ENCODE measurements at places on chromosomes 2 and 18.

DNA sequence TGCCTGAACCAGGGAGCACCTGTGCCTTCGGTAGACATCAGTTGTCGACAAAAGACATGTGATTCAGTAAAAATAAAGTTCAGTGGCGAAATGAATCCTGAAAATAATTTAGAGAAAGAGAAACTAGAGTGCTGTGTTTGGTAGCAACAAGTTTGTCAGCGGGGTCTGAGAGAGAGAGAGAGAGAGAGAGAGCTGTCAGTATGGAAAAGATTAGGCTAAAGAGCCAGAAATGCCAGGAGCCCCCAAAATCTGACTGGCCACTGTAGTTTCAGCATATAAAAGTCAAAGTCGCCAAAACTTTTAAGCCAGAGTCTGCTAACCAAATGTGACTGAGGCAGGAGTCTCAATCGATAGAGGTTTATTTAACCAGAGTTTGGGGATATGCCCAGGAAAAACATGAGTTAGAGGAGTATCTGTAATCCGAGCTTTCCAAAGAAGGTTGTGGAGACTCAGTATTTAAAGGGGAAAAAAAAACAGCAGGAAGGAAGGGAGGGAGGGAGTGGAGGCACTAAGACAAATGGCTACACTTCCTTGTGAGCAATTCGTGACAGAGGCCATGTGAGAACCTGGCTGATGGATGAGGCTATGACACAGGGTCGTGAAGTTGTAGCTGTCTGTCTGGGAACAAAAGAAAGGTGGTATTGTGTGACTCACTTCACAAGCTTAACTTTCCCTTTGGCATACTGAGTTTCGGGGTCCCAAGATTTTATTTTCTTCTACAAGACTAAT is 20.5 kb upstream of the GNAL start:
- DNase-seq, result no peak

GRCh38 chr2:100409975-100410647 is 7.4 kb downstream of the CHST10 start:
- no peak for DNase-seq

- DNase-seq, result no peak
Observed at GRCh38 chr2:34414856-34415255, 815.8 kb upstream of the FAM98A start.

DNA sequence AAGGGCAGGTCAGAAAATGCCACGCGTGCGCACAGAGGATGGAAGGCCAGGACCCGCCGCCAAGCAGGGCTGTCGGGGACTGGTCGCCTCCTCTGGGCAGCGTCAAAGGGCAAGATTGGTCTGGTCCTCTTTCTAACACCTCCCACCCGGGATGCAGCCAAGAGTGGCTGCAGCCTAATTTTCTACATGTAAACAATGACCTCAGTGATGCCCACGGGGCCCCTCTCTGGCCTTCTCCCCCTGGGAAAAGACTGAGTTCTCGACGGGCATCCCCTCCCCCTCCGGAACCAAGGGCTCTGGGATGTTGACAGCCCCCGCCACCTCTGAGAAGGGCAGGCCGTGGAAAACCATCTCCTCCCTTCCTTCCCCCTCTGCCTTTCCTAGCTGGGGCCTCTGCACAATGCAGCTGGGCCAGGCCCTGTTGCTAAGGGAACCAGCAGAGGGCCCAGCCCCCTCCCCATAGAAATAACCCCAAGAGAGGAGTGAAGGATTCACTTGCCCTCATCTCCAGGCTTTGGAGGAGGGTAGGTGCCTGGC is 80.0 kb upstream of the ZNF532 start:
- no peak for DNase-seq

DNA sequence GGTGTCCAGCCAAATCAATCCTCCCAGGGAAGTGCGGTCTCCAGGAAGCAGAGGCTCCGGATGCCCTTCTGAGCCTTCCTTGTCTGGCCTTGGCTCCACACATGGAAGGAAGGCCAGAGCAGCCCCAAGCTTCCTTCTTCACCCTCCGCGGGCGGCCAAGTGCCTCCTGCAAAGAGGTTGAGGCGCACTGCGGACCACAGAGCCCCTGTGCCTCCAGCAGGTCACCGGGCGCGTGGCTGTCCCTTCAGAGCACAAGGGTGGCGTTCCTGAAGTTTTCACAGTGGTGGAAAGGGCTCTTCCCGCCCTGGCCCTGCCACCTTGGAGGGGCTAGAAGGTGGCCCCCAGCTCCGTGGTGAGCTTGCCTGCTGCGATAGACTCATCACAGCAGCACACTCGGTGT is 175.9 kb upstream of the RAB12 start:
- no peak for DNase-seq

GRCh38 chr18:55925772-55926171 is 337.8 kb upstream of the TCF4 start:
- DNase-seq, result no peak

DNA sequence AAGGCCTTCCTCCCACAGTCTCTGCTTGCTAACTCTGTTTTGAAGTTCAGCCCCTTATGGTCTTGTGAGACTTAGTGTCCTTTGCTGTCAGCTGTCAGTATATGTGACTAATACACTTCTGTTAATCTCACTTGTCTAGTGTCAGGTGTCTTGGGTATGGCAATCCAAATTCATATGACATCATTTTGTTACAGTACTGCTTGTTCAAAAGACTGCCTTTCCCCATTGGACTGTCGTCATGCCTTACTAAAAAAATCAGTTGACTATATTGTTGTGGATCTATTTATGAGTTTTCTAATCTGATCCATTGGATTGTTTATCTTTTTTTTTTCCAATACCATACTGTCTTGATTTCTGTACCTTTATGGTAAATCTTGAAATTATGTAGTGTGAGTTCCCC is 611.4 kb upstream of the HS6ST1 start:
- no peak for DNase-seq

DNA sequence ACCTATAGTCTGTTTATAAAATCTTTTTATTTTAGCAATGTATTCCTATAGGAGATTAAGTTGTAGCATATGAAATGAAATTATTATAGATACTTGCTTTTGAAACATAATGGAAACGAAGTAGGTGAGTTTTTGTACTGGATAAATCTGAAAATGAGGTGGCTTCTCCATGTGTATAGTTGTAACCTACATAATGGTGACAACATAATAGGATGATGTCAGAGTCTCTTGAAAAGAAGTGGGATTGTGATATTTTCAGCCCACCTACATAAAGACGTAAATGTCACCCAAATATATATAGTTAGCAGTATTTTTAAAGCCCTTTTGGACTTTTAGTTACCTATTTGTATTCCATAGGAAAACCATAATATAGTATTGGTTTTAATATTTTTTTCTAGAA is 34.8 kb downstream of the FAM171B start:
- DNase-seq, result no peak

DNA sequence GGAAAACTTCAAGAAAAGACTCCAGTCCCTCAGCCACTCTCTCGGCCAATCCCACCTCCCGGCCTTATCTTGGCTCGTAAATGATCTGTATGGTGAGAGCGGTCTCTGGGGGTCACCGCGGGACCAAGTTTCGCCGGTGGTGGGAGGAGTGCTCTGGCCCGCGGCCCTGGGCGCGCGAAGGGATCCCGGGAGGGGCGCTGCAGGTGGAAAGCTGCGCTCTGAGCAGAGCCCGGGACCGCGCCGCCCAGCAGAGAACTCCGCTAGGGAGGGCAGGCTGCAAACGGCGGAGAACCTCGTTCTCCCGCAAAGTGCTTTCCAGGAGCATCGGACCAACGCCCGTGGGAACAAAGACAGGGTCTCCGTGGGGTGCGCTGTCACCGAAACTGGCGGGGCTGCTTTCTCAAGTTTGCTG is 622 bp downstream of the LRP2 start:
- DNase-seq, result peak; percentile 3

GRCh38 chr2:76506538-76506937 is 795.8 kb upstream of the GCFC2 start:
- DNase-seq, result no peak

- DNase-seq, result no peak
Observed at GRCh38 chr2:222810044-222810443, 50.8 kb upstream of the ACSL3 start.

- no peak for DNase-seq
Observed at GRCh38 chr18:72206814-72207213, 337.3 kb downstream of the CBLN2 start.

DNA sequence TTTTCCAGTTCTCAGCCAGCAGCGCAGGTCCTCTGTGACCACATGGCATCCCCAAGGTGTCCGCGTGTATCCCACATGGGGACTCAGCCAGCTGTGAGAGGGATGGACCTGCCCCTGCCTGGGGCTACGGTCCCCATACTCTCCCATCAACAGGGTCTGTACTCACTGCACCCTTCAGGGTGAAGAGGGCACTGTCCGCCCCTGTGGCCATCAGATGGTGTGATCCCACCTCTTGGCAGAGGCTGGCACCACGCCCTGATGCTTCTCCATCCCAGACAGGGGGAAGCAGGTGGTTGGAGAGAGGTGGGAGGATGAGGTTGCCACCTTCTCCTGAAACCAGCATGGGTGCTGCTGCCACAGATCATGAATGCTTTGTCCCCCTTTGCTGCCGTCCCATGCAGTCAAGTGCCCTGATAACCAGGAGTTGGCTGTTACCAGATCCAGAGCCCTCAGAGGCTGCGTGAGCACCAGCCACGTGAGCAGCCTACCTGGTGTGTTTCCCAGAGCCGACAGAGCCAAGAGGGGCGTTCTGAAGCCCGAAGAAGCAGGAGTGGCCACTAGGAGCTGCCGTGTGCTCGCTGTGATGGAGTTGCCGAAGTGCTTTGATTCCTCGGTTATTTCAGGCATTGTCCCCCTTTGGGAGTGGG is 93.9 kb downstream of the SH3RF3 start:
- no peak for DNase-seq

- no peak for DNase-seq
Observed at GRCh38 chr2:55896633-55897032, 26.9 kb downstream of the EFEMP1 start.

GRCh38 chr2:8134985-8135682 is 546.7 kb upstream of the ID2 start:
- no peak for DNase-seq

GRCh38 chr2:144026753-144027152 is 493.2 kb downstream of the ZEB2 start:
- no peak for DNase-seq

GRCh38 chr2:39549718-39550464 is 112.8 kb upstream of the MAP4K3 start:
- DNase-seq, result no peak

GRCh38 chr2:211724933-211725332 is 813.7 kb downstream of the ERBB4 start:
- no peak for DNase-seq

- no peak for DNase-seq
Observed at GRCh38 chr2:229417916-229418315, 146.8 kb upstream of the PID1 start.

GRCh38 chr2:40087434-40087833 is 308.4 kb upstream of the THUMPD2 start:
- DNase-seq, result peak; percentile 52

- DNase-seq, result no peak
Observed at GRCh38 chr2:39664888-39665591, 677 bp upstream of the TMEM178A start.

DNA sequence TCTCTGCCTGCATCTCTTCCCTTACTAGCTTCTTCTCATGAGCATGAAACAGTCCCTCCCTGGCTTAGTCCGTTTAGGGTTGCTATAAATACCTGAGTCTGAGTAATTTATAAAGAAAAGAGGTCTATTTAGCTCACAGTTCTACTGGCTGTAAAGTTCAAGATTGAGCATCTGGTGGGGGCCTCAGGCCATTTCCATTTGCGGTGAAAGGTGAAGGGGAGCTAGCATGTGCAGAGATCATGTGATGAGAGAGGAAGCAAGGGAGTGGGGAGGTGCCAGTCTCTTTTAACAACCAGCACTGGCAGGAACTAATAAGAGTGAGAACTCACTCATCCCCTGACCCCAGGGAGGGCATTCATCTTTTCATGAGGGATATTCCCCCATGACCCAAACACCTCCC is 26.8 kb downstream of the RHBDD1 start:
- DNase-seq, result no peak

- no peak for DNase-seq
Observed at GRCh38 chr2:150391779-150392178, 95.7 kb downstream of the RND3 start.

DNA sequence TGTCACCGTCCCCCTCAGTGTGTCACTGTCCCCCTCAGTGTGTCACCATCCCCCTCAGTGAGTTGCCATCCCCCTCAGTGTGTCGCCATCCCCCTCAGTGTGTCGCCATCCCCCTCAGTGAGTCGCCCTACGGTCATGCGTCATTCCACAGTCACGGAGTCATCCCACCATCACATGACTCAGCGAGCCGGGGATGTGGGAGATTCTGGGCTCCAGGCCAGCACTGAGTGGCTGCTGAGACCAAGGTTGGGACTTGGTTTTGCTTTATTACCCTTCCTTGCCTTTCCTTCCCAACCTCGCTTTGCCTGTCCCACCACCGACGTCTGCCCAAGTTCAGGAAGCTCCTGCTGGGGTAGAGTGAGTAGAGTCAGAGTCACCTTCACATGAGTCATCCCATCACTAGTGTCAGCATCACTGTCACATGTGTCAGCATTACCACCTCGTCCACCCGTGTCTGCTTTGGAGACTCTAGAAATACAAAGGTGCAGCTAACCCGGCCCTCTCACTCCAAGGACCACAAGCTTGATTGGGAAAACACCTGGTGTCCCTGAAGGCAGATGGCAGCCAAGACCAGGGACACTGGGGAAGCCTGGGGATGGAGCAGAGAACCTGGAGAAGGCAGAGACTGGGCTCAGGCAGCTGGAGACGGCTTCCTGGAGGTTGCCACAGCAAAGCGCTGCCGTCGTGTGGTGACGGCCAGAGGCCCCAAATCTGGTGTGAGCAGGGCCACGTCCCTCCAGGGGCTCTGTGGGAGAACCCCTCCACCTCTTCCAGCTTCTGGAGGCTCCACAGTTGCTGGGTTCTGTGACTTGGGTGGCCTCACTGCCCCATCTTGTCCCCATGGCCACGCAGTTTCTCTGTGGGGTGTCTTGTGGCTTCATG is 485.2 kb upstream of the SALL3 start:
- no peak for DNase-seq

DNA sequence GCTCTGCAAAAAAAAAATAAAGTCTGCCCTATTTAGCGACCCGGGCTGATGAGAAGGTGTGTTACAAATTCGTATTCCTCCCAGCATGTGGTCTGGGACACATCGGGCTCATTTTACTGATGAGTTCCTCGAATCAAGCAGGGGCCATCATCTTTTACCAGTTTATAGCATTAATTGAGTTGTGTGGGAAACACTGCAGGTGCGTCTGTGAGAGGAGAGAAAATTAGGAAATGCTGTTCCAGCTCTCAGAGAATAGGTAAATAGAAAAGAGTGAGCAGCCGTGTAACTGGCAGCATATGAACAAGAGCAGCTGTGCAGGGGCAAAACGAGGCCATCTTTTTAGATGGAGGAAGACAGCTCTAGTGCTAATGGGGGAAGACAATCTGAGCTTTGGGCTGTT is 216.7 kb downstream of the SETBP1 start:
- DNase-seq, result no peak

- no peak for DNase-seq
Observed at GRCh38 chr2:218961229-218961628, 1.8 kb downstream of the CDK5R2 start.

All from fibroblast of the aortic adventitia (primary cell).